ENCODE measurements at places on chromosomes 7 and 10.

DNA sequence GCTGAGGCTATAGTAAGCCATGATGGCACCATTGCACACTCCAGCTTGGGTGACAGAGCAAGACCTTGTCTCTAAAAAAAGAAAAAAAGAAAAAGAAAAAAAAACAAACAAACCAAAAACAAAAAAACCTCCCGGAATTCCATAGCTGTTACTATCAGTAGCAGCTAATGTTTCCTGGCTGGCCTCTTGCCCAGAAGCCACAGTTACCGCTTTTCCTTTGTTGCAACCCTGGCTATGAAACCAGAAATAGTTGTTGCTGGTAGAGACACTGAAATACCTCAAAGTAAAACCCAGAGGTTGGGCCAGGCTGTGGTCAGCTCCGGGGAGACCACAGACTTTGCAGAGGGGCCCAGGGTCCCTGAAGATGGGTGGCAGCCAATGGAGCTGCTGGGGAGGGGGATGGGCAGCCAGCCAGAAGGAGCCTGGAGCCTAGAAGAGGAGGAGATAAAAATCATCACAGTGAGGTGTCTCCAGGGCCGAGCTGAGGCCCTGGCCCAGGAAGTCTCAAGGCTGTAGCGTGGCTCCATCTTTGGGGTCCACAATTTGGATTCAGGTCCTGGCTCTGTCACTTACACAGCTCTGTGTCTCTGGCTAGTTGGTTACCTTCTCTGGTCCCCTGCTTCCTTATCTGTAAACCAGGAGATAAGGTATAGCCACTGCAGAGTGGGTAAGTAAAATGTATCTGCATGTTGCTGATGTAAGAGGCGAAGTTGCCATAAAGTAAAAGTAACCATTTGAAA, 3.4 kb upstream of the CHST12 start:
- no peak for DNase-seq

DNA sequence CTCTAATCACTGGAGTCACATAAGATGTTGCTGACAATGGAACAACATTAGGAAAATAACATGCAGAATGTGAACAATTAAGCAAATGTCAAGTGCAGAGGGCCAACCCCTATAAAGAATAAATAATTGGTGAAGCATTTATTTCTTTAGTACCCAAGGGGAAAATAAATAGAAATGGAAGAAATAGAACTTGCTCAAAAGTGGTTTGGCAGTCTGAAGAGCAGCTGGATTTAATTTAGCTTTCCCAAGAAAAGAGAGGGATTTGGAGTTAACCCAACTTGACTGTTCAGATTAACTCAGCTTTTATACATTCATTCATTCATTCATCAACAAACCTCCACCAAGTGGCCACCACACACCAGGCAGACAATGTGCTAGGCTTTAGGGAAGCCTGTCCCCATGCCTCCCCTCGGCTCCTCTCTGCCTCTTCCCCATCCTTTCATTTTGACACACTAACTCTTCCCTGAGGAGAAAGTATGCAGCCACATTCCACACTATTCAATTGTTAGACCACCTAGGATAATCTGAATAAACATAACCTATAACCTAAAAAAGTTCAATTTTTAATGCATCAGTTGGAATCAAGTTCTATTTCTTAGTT, 295.5 kb downstream of the AHR start:
- no peak for DNase-seq

DNA sequence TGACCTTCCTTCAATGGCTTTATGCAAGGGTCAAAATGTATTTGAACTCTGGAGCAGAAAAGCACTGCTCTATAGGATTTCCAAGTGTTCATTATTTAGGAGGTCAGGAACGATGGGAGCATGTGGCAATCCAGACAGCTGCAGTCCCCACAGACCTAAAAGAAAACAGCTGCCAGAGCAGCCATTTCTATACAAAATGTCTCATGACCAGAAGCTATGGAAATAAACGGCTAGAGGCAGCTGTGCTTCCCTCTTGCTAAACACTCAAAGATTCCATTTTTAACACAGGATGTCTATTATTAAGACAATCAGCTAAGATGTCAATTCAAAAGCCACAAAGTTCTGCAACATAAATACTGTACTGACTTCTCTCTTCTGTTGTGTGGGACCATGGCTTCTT, 879.1 kb upstream of the C7orf33 start:
- DNase-seq: no peak

- DNase-seq: no peak
Measured at GRCh38 chr7:105188201-105188600, 174.2 kb downstream of the KMT2E start.

DNA sequence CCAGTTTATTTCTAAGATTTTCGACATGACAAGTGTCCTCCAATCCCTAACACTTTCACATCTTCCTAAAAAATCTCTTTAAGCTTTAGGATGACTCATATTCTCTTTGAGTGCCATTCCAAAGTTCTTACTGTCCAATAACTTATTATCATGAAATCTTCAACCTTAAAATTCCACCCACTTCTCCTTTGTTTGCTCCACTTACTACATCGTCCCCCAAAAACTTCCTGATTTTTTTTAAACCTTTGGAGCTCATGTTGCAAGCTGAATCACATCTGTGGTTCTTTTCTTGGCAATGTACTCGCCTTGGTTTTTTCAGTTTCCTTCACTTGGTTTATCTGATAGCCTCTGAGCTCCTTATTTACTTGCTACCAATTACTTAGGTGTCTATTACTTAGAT, 39.2 kb upstream of the JCAD start:
- no peak for DNase-seq
